ENCODE measurements at places on chromosomes 7 and 10.
A peak's percentile ranks its signal among the peaks of the same experiment; 100 is the strongest.

DNA sequence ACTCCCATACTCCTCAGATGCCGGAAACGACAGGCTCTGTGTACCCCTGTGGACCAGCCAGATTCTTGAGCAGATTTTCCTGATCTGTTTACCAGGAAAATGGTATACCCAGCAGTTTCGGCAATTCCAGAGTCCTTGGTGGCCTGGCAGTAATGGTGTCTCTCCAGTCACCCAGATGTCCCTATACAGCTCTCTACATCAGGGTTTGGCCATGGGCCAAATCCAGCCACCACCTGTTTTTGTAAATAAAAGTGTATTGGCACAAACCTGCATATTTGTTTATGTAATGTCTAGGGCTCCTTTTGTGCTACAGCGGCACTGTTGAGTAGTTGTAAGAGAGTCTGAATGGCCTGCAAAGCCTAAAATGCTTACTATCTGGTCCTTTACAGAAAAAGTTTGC is 491.3 kb downstream of the RPS24 start:
- DNase-seq, result no peak

DNA sequence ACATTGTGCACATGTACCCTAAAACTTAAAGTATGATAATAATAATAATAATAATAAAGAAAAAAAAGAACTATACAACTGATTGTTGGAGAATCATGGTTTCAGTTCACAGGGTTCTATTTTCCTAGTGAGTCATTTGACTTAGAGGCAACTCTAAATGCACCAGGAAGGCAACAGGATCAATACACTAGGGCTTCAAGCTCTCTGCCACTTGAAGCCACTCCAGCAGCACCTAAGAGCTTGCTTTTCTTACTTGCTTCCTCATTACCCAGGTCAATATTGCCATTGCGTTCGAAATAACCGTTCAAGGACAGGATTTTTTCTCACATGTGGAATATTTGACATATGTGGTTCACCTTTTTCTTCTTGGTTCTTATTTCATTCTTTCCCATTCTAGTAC is 189.7 kb downstream of the GRM3 start:
- DNase-seq, result no peak

GRCh38 chr7:100476903-100477870 is 1.8 kb downstream of the TSC22D4 start:
- no peak for DNase-seq

GRCh38 chr10:73998929-73999691 is 1.2 kb downstream of the VCL start:
- DNase-seq, result peak; percentile 43

DNA sequence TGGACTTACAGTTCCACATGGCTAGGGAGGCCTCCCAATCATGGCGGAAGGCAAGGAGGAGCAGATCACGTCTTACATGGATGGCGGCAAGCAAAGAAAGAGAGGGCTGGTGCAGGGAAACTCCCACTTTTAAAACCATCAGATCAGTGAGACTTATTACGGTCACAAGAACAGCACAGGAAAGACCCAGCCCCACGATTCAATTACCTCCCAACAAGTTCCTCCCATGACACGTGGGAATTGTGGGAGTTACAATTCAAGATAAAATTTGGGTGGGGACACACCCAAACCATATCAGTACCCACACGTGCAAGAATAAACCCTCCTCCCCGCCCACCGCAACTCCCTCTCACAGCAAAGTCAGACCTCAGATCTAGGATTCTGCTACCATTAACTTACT is 4.5 kb upstream of the AIFM2 start:
- no peak for DNase-seq

- no peak for DNase-seq
These were observed 59.4 kb upstream of the UCN3 start for GRCh38 chr10:5305374-5305773.

- DNase-seq, result no peak
These were observed 50.4 kb upstream of the WNT16 start for GRCh38 chr7:121278120-121279021.

DNA sequence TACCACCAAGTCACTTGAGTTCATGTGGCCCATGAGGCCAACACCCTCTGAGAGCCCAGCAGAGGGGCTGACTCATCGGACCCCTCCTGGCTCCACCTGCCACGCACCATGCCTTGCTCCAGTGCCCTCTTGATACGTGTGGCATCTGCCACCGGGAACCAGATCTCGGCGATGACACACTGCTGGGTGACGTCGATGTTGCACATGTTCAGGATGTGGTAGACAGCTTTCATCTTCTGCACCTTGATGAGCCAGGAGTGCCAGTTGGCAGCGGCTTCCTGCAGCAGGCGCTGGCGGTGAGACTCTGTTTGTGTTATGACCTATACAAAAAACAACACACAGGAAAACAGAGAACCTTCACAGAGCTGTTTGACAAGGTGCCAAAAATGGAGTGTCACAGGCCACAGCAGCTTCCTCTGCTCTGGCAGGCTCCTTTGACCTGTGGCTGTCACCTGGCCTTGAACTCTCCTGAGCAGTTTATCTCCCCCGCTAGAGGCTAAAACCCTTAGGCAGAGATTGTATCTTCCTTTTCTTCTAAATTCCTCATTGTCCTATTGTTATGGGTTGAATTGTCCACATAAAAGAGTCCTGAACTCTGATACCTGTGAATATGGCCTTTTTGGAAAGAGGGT is 45.2 kb upstream of the TMEM213 start:
- no peak for DNase-seq

DNA sequence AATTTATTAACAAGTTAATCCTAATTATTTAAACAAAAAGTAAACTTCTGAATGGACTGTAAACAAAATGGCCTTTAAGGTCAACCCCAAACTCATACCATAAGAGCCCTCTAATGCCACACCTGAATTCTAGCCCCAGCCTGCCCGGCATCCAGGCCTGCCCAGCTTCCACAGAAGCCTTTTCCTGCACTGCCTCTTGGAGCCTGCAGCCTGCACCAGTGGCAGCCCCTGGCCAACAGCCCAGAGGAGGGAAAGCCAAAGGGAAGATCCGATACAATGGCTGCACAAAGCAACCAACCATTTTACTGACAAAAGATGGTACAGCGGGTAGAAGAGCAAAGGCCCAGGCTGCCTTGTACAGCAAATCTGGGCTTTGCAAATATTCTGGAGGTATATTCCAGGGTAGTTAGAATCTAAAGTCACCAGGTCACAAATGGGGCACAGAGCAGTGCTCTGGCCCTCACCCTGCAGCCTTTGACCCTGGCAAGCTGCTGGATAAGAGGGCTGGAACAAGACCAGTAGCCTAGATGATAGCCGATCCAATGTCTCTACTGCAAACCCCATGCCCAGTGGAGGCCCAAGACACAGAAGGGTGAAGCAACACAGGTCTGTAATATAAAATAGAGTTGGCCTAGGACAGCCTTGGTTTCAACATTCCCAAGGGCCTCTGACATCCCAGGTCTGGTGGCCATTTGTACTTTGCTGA is 12.5 kb upstream of the CH25H start:
- no peak for DNase-seq

DNA sequence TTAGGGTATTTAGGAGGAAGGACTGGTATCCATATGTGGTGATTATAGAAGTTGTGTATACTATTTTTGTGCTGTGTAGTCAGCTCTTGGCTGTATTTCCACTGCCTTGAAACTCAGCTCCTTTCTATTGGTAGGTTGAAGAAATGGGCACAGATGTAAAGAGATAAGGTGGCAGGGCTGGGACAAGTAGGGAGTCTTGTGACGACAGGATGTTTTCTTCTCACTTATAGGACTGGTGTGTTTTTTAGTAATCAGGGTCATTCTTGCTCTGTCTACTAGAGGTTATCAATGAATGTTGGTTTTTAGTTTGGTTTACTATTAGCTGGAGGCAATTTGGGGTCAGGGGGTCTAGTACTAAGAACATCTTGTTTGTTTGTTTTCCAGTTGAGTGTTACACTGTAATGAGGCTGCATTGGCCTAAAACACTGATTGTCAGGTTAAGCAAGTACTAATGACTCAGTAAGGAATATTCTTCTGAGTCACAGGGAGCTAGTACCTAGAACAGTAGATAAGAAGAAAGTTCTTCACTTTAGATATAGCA is 11.8 kb downstream of the UBN2 start:
- no peak for DNase-seq

DNA sequence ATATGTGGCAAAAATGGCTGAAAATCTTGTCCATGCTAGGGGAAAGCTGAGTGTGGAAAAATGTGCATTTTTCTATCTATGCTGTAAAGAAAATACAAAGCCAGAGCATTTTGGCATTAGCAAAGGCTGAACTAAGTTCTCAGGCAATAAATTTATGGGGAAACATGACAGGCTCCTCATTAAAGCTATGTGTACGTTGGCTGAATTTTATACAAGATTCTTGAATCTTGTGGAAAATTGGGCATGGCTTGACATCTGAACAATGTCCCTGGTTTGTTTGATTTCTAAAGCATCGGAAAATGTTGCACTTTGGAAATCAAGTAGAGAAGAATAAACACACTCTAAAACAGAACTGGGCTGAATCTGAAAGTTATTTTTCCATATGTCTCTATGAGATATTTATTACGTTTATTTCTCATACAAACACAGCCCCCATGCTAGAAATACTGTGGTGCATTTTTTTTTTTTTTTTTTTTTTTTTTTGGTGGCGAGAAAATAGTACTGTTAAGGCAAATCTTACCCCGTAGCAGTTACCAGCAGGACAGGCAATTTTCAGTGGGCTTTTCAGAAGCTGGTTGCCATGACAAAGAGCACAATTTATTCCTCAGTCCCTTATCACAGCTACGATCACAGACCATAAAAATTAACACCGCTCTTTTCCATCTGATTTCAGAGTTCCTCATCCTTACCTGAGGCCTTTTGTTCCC is 16.9 kb downstream of the CPA1 start:
- DNase-seq, result no peak

- no peak for DNase-seq
These were observed 202.4 kb upstream of the NEBL start for GRCh38 chr10:21099291-21100062.

DNA sequence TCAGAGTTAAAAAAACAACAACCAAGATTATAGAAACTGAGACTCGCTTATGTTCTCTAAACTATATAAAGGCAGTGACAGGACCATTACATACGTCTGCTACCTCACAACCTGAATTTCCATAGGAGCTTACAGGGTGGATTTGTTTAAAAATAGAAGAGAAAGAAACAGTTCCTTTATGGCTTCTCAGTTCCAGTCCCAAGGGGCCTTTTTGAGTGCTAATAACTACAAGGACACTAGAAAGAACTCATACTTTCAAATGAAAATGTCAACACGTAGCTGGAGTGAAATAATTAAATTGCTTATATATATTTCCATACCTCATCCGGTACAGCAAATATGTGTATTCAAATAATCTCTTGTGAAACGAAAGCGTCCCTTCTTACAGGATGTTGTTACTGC is 19.7 kb downstream of the TSPAN12 start:
- DNase-seq, result no peak

DNA sequence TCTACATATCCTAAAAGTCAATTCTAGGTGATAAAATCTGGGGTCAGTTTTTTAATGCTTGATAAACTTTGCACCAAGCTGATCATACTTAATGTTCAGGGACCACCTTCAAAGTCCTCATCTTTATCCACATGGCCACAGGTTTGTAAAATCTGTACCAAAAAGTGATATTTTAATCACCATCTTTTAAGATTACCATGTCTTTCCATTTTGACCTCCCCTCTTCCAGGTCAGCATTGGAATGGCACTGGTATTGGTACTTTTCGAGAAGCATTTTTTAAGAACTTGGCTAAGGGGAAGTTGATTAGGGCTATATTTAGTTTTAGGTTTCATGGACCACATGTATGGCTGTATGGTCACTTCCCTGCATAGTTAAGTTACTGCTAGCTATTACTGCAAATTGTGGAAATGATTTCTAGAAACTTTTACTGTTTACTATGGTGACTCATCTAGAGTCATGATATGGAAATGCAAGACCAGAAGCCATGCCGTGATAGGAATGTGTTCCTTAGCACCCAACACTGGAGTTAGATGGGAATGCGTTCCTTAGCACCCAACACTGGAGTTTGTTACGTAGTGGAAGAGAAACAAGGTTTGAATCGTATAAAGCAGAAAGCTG is 50.8 kb upstream of the ABLIM1 start:
- DNase-seq, result no peak

DNA sequence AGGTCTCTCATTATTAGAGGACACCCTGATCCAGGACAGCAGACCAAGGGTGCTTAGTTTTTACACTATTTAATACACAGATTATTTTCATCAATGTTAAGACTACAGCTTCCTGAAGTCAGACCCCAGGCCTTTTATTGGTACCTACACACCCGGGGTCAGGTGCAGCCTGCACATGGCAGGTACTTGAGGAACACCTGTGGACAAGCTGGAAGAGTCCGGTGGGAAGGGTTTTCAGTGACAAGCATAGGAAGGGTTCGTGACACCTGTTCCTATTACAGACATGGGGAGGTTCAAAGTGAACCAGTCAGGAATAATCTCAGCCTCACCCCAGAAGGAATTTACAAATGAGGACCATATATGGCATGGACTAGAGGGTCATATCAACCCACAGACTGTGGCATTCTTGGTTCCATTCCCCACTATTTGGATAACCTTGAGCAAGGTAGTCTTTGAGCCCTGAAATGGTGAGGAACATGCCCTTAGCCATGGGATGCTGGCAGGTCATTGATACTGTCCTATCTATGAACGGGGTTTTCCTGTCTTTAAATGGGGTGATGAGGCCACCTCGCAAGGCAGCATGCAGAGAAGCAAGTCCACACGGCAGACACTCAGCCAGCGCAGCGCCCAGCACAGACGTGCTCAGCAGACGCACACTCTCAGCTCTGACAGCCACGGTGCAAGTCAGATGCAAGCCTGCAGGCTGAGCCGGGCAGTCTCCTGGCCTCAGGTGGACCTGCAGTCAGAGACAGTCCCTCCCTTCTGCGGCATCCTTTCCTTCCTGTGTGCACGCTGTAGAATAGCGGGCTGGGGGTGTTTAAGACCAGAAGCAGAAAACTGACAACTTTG is 624.9 kb downstream of the PTPRN2 start:
- no peak for DNase-seq

DNA sequence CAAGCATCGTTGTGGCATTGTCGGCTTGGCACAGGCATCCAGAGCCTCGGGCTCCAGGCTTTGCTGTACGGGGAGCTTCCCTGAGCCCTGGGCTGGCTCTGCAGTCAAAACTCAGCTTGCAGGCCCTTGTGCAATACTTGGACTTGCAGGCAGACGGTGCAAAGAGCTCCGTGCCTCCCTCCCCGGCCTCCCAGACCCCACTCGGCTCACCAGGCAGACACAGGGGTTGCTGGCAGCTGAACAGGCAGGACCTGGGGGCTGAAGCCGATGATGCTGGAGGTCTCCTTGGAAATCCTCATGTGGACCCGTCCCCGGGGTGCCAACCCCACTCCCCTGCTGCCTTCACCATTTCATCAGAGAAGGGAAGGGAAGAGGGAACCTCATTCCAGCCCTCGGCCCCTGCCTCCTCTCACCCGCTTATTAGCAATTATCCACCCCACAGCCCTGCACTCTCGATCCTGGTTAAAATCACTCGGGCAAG is 59.6 kb upstream of the GNA12 start:
- DNase-seq, result peak; percentile 80

DNA sequence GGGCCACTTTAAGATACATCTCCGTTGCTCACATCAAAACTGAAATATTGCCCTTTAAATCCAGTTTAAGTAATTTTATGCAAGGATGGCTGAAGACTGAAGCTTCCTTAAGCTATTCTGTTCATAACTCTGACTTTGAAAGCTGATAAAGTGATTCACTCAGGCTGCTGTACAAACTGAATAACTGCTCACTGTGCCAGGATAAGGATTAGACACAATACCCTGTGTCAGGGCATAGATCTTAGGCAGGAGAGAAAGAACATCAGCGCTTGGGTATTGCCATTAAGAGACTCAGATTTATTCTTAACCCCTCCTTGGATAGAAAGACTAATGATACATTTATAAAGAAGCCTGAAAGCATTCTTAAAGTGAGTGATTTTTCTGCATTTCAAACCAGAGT is 614.5 kb upstream of the ZWINT start:
- no peak for DNase-seq

GRCh38 chr10:49123981-49124950 is 8.9 kb upstream of the VSTM4 start:
- DNase-seq, result no peak
